Left renal pelvis (tissue), 4 donors: ENCODE measurements at places on chromosomes 1 and 21.

GRCh38 chr21:46179708-46180078, 4.6 kb downstream of the SPATC1L start:
- DNase-seq, result no peak

- no peak for DNase-seq
Measured at GRCh38 chr1:24803220-24803619, 58.0 kb downstream of the CLIC4 start.

DNA sequence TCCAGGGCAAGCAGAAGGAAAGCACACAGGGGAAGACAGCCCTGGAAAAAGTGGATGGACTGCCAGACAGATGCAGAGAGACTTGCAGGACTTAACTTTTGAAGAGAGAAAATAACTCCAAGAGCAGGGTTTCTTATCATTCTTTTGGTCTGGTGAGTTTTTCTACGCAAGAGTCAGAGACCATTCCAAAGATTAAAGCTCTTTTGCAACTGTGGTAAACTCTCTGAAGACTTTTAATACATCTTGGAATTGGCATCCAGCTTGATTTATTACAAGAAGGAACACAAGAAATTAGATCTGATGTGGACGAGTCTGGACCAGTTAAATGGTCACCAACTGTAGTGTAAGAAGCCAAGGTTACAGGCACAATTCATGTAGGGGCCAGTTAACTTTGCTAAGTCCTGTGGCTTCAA, 153.4 kb downstream of the SIPA1L2 start:
- DNase-seq, result no peak

DNA sequence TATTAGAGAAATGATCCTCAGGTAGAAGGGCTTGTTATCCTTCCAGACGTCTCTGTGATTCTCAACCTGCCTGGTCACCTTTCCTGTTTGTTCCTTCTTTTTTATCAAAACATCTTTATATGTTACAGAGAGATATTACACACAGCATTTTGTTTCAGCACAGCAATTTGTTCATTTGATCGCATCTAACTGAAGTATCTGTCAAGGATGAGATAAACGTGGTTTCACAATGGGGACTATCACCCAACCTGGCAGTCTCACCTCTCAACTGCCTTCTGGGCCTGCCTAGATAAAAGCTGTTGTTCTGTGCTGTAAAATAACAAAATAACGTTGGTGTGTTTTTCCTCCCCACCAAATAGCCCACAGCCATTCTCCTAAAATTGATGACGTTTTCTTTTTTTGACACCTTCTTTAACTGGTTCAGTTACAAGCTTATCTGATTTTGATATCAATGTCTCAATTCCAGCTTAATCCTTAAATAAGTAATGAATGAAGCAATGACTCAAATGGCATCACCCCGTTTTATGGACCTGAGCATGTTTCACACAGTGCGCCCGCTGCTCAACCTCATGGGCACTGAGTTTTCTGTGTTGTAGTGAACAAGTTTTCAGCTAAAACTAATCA, 367.9 kb upstream of the RUNX1 start:
- DNase-seq, result no peak

DNA sequence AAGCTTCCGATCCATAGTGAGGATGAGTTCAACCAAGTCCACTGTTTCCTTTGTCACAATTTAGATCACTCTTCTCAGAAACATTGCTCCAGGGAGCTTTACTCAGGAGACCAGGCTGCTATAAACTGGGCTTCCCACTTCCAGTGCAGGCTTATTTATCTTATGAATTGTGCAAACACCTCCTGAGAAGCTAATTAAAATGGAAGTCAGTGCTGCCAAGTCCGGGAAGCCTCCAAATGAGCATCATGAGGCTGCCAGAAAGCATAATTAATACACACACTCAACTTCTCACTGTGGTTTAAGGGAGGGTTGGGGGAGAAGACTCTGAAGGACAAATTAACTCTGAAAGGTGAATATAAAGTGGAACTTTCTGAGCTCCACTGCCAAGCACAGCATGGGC, 145.0 kb upstream of the SGIP1 start:
- DNase-seq, result no peak

DNA sequence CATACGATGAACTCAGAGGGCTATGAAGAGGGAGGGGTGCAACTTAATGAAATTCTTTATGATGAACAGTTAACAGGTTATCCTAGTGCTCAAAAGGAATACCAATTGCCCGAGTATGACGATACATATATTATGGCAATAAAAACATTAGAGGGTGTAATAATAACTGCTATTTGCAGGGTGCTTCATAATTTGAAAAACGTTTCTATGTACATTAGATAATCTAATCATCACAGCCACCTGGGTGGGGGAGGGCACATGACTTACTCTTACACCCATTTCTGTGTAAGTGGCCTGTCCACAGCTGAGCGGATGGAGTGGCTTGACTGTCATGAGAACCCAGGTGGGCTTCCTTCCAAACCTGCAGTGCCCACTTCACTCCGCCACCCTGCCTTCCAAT, 46.3 kb downstream of the TIAM1 start:
- DNase-seq, result no peak

GRCh38 chr1:160741612-160742348, 2.7 kb downstream of the SLAMF7 start:
- no peak for DNase-seq

DNA sequence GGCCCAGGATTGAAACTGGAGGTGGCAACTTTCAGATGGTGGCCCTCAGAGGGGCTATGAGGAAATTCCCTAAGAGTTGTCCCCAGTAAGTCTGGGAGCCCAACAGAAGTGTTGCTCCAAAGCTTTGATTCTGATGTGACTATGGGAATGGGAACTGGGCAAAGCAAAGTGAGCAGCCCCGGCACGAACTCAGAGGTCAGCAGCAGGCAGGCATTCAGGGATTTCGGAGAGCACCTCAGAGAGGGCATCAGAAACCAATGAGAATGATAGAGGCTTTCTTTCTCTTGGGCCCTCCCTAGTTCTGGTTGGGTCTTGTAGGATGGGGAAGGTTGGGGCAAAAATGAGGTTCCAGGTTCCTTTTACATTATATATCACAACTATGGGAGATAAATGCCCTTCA, 121.2 kb upstream of the HMGB4 start:
- DNase-seq, result no peak

DNA sequence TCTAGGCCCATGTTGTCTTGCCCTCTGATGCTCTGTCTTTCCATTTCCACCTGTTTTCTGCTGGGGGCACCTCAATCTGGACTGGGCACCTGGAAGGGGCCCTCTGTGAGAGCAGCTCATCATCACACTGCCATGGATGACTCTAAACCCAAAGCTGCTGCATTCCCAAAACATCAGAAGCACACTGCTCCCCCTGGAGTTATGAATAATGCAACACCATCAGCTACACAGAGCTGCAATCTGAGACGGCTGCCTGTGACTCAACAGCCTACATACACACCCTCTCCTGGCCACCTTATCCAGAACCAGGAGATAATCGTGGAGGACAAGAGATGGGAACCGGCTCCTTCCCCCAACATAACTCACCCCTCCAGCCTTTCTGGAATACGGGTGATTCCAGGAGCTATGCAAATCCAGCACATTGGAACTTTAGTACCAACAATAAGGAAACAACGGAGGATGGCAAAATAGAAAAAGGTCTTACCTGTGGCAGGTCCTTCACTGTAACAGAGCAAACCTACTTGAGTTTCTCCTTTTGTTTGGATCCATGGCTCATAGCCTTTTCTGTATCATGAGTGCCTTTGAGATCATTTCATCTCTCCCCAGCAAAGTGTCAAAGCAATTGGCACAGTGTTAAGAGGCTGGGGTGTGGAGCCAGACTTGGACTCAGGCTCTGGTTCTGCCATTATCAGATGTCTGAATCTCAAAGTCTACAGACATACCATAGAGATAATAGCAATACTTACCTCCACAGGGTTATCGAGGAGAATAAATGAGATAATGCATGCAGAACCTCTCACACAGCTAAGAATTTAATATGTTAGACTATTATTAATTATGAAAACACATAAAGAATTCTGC, 29.3 kb downstream of the AK2 start:
- no peak for DNase-seq

GRCh38 chr21:34112316-34113033, 39.1 kb downstream of the MRPS6 start:
- DNase-seq, result no peak

GRCh38 chr1:5348732-5349465, 643.3 kb downstream of the NPHP4 start:
- DNase-seq, result no peak

GRCh38 chr1:38183096-38183495, 136.5 kb upstream of the POU3F1 start:
- DNase-seq, result no peak

GRCh38 chr1:75582725-75583261, 28.1 kb downstream of the SLC44A5 start:
- DNase-seq, result no peak
